ENCODE measurements at places on chromosomes 2 and 18.

DNA sequence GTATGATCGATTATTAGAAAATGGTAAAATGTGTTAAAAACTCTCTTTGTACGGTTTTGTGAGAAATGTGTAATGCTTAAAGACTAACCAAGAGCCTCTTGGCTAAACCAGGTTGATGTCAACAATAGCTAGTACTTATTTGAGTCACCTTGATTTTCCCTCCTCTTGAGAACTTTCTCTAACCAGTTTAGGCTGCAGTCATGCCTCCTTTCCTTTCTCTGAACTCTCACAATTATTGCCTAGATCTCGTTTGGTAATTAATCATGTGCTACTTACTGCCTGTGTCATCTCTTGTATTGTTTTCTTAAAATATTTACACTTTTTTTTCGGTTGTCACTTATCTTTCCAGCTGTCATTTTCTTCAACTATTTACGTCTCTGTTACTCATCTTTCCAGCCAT is 1.1 kb upstream of the EPC2 start:
- no peak for DNase-seq

GRCh38 chr18:65752625-65753325 is 2.0 kb downstream of the CDH7 start:
- no peak for DNase-seq

GRCh38 chr2:239825705-239825979 is 199.5 kb downstream of the NDUFA10 start:
- DNase-seq = no peak

- DNase-seq = no peak
These were observed 173.1 kb upstream of the NYAP2 start for GRCh38 chr2:225226441-225226840.

GRCh38 chr2:113180131-113180946 is 6.6 kb downstream of the PSD4 start:
- DNase-seq = no peak

GRCh38 chr2:112481050-112481527 is 867 bp upstream of the TTL start:
- peak; percentile 94 for DNase-seq

DNA sequence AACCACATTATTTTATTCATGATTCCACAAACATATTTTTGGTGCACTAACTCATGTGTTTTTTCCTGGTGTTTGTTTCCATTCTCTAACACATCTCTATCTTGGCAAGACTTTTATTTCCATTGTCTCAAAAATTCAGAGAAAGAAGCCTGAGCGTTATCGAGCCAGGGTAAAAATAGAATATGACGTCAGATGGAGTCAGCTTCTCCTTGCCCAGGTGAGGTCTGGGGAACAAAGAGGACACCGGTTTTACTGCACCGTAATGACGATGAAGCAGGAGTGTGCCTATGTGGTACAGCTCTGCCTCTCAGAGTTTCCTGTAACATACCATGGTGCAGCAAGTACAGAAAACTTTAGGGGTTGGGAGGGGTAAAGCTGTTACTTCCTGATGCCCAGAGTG is 661.6 kb downstream of the PLCL1 start:
- DNase-seq = no peak

DNA sequence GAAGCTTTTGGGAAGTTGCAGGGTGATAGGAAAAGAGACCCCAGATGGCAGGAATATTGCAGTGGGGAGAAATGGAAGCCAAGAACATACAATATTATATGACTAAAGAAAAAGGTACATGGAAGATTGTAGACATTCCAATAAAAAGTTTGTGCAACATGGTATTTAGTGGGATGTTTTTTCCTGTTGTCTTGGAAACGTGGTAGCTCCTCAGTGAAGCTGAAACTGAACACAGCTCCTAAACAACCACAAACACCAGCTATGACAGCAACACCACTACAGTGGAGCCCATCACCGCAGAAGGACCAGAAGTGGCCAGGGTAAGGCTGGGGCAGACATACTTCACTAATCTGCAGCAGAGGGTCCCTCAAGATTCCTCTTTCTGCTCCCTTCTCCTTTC is 246.8 kb downstream of the CDH20 start:
- DNase-seq = no peak

GRCh38 chr2:51697095-51697494 is 665.2 kb upstream of the NRXN1 start:
- DNase-seq = no peak

DNA sequence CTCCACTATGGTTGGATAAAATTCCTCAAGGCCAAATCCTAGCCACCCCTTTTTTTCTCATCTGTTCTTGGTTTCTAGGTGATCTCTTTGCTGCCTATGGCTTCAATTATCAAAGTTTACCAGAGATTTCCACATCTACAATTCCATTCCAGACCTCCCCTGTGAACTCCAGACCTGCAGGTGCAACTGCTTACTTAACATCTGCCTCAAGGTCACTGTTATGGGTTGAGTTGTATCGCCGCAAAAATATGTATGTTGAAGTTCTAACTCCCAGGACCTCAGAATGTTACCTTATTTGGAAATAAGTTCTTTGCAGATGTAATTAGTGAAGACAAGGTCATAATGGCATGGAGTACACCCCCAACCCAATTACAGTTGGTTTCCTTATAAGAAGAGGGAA is 60.4 kb upstream of the SOS1 start:
- no peak for DNase-seq

DNA sequence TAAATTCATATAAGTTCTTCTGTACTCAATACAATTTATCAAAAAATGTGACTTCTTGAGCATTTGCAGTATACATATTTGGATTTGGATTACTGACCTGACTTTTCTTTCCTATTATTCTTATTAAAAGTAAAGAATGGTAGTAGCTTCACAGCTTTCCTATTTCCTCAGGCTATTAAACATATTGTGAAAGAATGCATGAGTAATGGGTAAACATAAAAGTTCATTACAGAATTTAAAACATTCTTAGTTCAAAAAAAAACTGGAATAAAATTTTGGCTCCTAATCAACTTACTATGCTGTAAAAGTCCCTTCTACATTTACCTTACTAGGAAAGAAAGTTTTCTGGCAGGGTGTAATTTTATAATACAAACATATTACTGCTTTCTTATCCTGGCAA is 27.3 kb upstream of the C2orf66 start:
- DNase-seq = no peak

GRCh38 chr18:59340312-59340711 is 18.8 kb downstream of the LMAN1 start:
- DNase-seq = peak; percentile 51

DNA sequence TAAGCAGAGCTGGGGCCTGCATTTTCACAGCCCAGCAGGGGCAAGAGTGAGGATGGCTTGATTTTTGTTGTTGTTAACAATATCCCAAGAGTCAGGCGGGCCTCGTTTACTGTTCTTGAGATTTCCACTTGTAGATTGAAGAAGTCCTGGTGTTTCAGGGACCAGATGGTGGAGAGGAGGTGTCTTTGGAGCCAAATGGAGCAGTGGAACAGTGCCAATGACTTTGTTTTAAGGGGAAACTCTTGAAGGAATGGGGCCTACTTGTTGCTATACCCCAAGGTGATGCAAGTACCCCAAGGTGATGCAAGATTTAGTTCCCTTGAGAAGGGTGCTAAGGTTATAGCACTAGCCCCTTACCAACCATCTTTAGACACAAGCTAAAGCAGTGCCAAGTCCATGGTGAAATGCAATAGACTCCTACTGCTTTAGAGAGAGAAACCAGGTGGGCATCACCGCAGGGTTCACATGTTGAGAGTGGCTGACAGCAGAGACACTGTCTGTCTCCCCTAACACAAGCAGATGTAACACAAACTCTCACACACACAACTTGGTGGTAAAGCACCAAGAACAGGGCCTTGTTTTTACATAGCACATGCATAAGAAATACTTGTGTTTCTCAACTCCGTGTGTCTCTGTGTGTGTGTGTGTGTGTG is 44.0 kb downstream of the HK2 start:
- no peak for DNase-seq

DNA sequence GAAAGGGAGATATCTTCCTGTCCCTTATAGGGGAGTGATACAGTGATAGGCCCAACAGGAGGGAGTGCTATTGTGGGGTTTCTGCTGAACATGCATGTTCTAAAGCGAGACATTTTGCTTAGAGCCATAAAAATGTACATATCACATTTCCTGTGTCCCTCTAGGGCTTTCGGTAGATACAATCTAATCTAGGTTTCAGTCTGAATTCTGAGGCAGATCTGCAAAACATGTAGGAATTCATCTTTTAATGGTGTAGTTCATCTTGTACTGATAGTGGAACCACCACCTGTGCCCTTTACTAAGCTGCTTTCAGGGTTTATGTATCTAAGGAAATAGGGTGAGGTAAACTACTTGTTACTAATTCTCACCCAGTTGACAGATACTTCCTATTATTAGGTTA is 73.8 kb downstream of the SPTBN1 start:
- no peak for DNase-seq

DNA sequence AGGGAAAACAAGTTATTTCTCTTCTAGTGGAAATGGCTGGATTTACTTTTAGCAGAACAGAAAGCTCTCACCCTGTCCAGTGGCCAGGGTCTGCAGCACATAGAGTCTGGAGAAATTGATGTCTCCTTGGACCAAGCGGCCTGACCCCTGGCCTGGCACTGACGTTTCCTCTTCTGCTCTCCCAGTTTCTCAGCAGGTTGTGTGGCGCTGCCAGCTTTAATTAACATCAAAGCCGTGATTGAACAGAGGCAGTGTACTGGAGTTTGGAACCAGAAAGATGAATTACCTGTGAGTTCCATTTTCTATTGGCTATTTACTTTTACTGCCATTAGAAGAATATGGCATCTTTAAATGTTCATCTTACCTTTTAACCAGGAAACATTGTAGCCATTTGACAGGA is 20.9 kb downstream of the CD8A start:
- DNase-seq = no peak

- no peak for DNase-seq
These were observed 381.8 kb upstream of the CRIM1 start for GRCh38 chr2:35973737-35974132.

GRCh38 chr18:31680831-31681568 is 3.4 kb downstream of the B4GALT6 start:
- DNase-seq = peak; percentile 59

DNA sequence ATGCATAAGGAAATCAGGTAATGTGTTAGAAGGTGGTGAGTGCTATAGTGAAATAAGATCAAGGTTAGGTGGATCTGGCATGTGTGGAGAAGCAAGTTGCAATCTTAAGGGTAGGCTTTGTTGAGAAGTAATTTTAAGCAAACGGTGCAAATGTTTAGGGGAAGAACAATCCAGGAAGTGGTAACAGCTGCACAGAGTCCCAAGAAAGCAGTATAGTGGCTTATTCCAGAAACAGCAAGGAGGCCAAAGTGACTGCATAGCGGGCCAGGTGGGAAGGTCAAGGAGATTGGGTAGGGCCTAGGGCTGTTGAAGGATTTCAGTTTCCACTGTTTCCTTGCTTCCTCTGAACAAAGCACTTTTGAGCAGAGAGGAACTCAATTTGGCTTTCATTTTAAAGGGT is 30.0 kb upstream of the RAB1A start:
- peak; percentile 73 for DNase-seq

DNA sequence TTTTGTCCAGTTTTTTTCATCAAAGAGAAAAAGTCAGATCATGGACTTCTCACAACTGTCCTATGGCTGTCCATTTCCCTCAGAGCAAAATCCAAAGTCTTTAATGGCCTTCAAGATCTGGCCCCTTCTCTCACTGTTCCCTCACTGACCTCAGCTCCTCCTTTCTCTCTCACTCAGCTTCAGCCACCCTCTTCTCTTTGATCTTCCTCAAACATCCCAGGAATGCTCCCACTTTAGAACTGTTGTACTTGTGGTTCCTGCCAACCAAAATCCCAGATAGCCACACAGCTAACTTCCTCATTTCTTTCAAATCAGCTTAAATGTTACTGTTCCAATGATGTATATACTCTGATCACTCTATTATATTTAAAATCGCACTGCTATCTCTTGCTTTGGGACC is 82.9 kb downstream of the NUP35 start:
- peak; percentile 4 for DNase-seq

GRCh38 chr2:128732976-128733431 is 414.3 kb upstream of the HS6ST1 start:
- no peak for DNase-seq

- no peak for DNase-seq
These were observed 193.0 kb upstream of the COPS8 start for GRCh38 chr2:236892721-236893120.

GRCh38 chr18:55753643-55754263 is 165.8 kb upstream of the TCF4 start:
- no peak for DNase-seq

GRCh38 chr2:200966770-200967169 is 3.3 kb upstream of the ORC2 start:
- no peak for DNase-seq

DNA sequence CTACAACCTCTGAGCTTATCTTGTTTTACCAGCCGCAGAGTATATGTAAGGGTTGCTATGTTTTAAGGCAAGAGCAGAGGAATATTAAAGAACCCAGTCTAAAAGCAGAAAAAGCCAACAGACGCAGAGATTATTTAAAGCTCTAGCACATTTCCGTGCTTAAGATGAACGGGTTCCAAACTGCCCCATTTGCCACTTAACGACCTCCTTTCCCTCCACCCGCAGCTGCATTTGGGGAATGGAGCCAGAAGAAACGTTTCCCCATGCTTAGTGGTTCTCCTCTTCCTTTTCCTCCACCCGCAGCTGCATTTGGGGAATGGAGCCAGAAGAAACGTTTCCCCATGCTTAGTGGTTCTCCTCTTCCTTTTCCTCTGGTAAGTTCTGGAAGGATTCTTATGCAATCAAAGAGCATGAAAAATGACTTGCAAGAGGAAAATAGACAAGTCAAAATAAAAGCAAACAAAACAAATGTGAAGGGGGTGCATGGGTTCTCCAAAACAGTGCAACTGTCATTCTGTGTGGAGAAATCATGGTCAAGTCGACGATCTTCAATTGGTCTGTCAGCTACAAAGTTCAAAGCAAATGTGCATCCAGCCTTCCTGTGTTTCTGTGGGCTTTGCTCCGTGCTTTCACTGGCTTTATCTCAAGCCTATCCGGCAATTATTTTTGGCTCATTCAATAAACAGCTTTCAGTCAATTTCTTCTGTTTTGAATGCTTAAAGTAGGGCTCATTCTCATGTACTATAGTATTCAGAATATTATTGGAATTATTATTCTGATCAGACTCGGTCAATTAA is 57.8 kb downstream of the DIPK1C start:
- DNase-seq = peak; percentile 61

DNA sequence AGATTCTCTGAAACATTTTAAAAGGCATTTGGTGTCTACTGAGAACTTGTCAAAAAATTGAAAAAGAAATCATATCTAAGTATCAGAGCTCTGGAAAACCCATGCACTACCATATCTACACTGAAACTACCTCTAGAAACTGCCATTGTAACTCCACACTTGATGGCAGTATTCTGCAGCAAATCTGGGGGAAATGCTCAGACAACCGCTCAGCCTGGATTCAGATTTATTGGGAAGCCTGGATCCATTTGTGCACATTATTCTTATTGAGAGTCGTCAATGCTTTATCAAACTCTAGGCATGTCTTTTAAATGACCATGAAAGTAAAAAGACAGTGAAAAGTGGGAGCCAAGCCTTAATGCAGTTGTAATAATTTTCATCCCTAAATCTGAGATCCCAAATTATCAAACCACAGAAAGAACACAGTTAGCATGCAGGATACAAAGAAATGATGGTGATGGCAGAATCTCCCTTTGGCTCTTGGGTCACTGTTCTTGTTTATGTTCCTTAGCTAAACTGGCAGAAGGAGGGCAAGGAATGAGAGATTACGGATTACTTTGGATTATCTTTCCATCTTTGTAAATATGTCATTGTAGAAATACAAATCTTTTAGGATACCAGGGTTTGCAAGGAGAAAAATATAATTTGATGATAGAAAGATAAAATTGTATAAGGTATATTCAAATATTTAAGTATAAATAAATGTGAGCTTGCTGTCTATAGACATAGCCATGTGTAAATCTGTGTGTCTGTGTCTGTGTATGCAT is 512.1 kb upstream of the SYT4 start:
- DNase-seq = no peak

GRCh38 chr18:49566217-49566770 is 4.4 kb downstream of the LIPG start:
- no peak for DNase-seq

Measured in common myeloid progenitor, CD34-positive (primary cell).